Uterus (tissue), 4 donors: ENCODE measurements at places on chromosomes 5 and 9.

- DNase-seq = no peak
These were observed 582.5 kb upstream of the CDH18 start for GRCh38 chr5:20570486-20570885.

DNA sequence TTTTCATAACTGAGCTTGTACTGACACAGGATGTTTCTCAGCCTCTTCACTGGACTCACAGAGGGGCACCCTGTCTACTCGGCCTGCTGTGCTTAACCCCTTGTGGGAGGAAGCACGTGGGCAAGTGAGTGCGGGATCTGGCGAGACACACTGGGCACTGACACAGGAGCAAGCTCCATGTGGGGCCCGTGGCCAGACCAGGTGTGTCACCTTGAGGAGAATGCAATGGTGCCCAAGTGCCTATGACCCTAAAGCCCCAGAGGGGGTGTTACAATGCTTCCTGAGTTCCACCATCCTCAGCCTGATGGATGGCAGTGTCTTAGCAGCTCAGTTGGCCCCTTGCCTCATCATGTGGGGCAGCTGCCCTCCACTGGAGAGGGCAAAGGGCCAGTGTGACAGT, 128.9 kb downstream of the ALDH1A1 start:
- no peak for DNase-seq

DNA sequence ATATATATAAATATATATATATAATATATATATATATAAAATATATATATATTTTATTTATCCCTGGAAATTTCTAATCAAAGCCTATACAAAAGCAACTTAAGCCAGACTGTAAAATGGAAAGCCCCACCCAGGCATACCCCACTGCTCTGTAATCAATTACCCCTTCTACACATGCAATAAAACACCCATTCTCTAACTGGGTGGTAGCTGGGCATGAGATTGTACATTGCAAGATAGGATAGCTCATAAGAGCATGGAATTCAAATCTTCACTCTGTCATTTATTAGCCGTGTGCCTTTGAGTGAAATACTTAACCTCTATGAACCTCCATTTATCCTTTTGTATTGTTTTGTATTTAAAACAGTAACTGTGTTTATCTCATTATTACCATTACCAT, 405.3 kb upstream of the SLC30A5 start:
- DNase-seq = no peak

DNA sequence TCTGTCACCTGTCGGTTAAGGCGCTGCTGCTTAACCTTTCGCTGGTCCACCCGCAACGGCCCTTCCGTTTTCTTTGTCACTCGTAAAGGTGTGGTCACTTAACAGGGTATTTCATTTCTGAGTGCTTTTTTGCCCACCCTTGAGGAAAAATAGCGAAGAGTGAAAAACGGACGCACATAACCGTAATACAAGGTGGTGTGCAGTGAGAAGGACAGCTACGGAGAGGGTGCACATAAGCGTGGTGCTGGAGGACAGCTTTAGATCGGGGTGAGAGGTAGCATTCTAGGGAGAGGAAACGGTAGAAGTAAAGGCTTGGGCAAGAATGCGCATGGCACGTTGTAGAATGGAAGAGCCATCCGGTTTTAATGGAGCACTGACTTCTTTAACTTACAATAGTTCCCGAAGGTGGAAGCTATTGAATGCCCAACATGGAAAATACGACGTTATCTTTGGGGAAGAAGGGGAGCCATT, 761 bp downstream of the CCT5 start:
- DNase-seq = no peak

- DNase-seq = no peak
These were observed 116.0 kb upstream of the PPP1R26 start for GRCh38 chr9:135363596-135363995.

- DNase-seq = no peak
These were observed 38.7 kb downstream of the NLN start for GRCh38 chr5:65760504-65761275.

DNA sequence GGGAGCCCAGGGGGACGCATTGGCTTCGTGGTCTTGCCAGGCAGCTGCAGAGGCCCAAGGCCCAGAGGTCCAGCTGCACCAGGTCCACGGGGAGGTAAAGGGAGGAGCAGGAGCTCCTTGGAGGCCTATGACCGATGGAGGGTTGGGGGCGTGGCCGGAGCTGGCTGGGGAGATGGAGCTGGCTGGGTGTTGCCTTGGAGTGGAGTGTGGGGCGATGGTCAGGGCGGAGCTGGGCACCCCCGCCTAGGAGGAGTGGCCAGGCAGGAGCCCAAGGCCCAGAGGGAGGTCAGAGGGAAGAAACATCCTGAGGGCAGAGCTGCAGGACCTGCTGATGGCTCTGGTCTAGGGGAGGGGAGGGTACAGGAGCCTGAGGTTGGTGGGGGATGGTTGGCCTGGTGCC, 44.6 kb downstream of the KCNT1 start:
- DNase-seq = no peak

DNA sequence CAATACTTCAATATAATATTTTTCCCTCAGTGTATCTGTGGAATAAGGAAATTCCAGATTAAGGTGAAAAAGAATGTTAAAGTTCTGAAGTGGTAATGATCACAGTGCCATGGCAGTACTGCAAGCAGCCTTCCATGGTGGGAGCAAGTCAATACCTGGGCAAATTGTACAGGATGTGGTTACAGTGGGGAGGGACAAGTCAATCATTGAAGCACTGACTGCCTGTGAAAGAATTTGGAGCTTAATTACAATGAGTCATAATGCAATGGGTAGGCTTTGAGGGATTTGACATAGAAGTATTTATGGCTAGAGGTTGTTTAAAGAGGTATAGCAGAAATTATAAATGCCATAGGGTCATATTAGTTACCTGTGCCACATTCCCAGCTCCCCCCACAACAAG, 786.5 kb upstream of the ACO1 start:
- DNase-seq = no peak

DNA sequence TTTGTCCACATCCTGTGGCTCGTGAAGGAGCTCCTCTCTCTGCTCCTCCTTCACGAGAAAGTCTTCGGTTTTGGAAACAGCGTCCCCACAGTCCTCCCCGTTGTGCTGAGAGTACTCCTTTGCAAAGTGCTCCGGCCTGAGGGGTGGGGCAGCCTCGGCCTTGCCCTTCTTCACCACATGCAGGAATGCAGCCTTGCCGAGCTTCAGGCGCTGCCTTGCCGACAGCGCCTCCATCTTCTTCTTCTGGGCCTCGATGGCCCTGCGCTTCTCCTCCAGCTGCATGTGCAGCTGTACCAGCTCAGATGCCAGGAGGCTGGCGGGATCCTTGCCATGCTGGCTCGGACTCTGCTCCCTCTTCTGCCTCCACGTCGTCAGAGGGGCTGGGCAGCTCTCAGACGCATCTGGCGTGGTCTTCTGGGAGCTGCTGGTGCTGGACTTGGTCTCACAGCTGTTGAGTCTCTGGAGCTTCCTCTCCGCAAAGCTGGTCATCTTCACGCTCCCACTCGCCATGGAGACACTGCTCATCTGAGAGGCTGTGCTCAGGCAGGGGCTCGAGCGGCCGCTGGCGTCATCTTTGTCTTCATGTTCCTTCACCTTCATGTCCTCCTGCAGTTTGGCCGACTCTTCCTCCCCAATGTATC, 85.5 kb downstream of the CAMSAP1 start:
- DNase-seq = no peak

GRCh38 chr9:92647671-92648473, 22.1 kb downstream of the IPPK start:
- DNase-seq = no peak

DNA sequence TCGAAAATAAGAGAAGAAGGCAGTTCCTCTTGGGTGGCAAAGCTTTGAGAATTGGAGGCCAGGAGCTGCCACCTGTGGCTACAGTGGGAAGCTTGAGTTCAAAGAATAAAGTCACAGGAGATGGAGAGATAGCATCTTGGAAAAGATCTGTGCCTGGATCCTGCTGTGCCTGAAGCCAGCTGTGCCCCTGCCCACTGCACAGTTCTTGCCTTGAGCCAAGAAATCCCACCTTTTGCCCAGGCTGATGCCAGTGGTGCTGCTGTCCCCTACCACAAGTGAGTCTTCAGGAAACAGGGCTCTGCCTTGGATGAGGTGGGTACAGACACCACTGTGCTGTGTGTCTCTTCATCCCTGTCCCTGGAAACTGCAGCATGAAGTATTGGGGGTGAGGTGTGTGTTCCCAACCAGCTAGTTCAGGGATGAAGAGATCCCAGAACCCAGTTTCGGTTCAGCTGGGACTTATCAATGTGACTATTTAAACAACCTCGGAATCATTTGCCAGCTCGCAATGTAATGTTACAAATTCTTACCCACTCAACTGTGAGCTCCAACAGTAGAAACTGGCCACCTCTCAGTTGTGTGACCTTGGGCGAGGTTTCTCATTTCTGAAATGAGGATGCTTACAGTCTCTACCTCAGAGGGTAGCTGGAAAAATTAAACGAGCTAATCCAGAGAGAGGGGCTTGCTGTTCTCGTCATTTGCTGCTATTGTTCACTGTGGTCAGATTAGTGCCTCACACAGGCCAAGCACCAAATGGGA, 5.9 kb downstream of the IER5L start:
- DNase-seq = no peak

- DNase-seq = no peak
These were observed 2.1 kb downstream of the TMED9 start for GRCh38 chr5:177594071-177594470.

GRCh38 chr9:73548201-73548600, 396.5 kb downstream of the ANXA1 start:
- no peak for DNase-seq
